ENCODE measurements at places on chromosomes 11 and 22.

GRCh38 chr11:4197112-4197511 is 102.5 kb downstream of the RRM1 start:
- DNase-seq = no peak

DNA sequence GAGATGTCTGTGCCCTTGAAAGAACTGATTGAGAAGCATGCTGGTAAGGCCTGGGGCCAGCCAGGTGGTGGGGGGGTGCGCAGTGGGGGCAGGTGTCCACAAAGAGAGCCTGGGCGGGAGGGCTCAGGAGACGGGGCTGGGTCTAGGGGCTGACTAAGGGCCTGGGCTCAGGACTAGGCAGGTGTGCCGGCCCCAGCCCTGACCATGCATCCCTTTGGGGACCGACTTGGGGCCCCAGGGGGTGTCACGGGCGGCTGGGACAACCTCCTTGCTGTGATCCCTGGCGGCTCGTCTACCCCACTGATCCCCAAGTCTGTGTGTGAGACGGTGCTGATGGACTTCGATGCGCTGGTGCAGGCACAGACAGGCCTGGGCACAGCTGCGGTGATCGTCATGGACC is 4.4 kb downstream of the NDUFV1 start:
- no peak for DNase-seq

- DNase-seq = no peak
Observed at GRCh38 chr11:124760806-124761205, 1.3 kb downstream of the ESAM start.

- DNase-seq = no peak
Observed at GRCh38 chr11:36736103-36736502, 138.1 kb upstream of the RAG2 start.

- peak; percentile 92 for DNase-seq
Observed at GRCh38 chr11:66347425-66348276, at the start of gene B4GAT1. B4GAT1 (minus strand) TSS chr11:66347629; CDS start chr11:66347545, 84 bp downstream.

GRCh38 chr22:38135133-38135706 is 24.7 kb upstream of the BAIAP2L2 start:
- DNase-seq = peak; percentile 84

GRCh38 chr22:36759481-36760159 is 16.3 kb downstream of the IFT27 start:
- DNase-seq = no peak

GRCh38 chr11:10916665-10917064 is 58.8 kb upstream of the ZBED5 start:
- no peak for DNase-seq

DNA sequence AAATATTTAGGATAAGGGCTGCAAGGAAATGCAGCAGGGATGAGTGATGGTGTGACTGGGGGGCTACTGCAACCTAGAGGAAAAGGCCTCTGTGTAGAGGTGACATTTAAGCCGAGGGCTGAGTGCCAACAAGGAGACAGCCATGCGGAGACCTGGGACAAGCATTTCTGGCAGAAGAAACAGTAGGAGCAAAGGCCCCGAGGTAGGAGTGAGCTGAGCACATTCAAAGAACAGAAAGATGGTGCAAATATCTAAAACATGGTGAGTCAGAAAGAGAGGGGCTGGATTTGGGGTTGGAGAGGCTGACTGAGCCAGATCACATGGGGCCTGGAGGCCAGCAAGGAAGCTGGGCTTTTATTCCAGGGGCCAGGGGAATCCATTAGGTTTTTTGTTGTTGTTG is 55.1 kb upstream of the INCENP start:
- DNase-seq = no peak

DNA sequence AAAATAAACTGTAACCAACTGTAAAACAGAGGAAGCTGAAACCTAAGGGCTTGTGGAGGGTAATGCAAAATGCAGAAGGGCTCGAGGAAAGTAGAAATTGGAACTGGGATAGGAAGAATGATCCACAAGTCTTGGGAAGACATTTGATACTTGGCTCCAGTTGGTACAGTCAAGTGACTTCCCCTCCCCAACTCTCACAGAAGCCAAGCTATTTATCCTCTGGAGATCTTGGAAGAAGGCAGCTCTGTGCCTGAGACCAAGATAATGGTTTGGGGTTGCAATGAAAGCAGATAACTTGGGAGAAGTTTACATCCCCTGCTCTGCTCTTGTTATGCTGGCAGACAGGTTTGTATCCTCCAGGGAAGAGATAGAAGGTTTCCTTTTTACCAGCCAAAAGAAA is 198.9 kb upstream of the ZC3H12C start:
- no peak for DNase-seq

GRCh38 chr11:3623121-3623520 is 18.7 kb downstream of the ART5 start:
- DNase-seq = no peak
